Stimulated activated CD8-positive, alpha-beta memory T cell treated with anti-CD3 and anti-CD28 coated beads, Interleukin-2, amount 100 ng/mL, for 1 hour (primary cell): ENCODE measurements at places on chromosomes 11 and 22.

- DNase-seq, result no peak
Measured at GRCh38 chr11:5364214-5364613, 12.9 kb downstream of the OR51B6 start.

DNA sequence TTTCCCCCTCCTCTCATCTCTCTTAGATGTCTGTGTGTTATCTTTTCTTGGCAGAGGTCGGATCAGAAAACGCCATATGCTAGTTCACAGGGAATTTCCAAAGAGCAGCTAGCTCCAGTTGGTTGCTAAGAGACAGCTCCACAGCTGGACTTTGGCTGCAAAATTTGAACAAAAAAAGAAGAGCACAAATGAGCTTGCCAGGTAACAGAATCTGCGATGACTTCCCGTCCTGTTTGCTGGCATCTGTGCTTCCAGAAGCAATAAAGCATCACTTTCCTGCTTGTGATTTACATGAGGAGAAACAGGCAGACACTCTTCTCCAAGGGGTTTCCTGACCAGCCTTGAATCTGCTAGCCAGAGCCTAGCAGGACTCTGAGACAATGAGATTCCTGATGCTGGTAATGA lies 596.0 kb upstream of the B3GAT1 start:
- no peak for DNase-seq

DNA sequence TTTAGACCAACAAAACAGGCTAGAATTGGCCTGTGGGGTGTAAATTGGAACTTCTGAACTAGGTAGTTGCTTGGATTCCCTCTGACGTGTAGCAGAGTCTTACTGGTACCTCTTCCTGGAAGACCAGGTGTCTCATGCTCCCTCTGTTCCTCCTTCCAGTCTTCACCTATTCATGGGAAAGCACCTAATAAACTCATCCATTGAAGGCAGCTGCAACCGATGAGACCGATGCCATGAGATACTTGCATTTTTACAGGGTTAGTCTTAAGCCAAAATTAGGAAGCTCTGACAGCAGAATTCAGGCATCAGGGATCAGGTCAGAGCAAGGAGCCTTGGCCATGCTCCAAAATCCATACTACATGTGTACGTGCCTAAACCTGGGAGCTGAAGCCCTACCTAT lies 13.2 kb upstream of the HEPHL1 start:
- DNase-seq, result no peak

- no peak for DNase-seq
Measured at GRCh38 chr11:134260983-134261382, 7.6 kb downstream of the ACAD8 start.

- no peak for DNase-seq
Measured at GRCh38 chr11:20251496-20251895, 91.2 kb upstream of the DBX1 start.

DNA sequence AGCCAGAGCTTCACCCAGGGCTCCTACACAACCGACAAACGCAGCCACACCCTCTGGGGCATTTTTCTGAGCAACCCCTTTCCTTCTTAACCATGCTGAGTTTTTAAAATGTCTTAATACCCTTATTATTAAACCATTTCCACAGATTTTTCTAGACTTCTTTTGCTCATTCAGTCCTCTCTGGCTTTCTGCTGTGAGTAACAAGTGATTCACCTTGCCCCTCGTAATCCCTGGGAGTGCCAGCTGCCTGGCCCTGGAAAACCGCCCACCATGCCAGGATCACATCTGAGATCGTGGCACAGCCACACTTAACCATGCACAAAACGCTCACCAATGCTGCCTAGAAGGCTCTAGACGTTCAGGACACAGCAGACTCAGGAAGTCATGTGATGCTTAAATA lies 25.4 kb downstream of the YPEL1 start:
- no peak for DNase-seq

DNA sequence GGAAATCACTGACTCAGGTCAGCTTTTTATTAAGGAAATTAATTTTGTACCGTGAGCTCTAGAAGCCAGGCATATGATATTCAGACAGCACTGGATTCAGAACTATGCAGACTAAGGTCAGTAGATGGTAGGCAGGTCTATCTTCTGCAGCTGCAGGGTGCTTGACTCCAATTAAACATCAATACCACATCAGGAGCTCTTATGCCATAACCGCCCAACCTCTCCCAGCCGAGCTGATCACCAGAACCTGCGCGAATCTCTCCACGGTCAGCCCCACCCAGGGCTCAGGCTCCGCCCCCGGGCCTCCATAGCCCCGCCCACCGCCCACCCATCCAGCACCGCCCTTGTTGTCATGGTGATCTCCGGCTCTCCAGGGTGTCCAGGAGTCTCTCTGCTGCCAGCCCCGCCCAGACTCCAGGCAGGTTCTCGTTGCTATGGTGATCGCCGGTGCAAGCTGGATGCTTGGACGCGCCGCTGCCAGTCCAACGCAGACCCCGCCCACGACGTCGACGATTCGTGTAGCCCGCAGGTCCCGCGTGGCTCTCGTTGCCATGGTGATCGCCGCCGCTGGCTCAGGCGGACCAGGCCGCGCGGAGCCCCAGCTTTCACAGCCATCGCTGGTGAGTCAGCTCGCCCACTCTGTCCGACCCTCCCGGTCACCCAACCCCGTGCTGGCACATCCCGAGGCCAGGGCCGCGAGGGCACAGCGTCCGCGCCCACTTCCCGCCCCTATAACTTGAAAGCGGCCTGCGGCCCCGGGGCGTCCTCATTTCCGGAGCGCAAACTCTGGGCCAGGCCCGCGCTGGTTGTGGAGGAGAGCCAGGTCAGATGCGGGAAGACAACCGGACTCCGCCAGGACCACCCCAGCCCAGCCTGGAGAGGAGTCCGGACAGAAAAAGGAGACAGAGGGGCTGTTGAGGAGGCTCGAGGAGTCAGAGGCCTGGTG lies at the start of gene RAB36:
RAB36 (plus strand) TSS at position 546 of the 946 bp plus-strand sequence. CDS start 1,140 bp downstream, outside the sequence.
- DNase-seq, result peak; percentile 78

- DNase-seq, result no peak
Measured at GRCh38 chr22:48198489-48199459, 1436.3 kb downstream of the TBC1D22A start.

DNA sequence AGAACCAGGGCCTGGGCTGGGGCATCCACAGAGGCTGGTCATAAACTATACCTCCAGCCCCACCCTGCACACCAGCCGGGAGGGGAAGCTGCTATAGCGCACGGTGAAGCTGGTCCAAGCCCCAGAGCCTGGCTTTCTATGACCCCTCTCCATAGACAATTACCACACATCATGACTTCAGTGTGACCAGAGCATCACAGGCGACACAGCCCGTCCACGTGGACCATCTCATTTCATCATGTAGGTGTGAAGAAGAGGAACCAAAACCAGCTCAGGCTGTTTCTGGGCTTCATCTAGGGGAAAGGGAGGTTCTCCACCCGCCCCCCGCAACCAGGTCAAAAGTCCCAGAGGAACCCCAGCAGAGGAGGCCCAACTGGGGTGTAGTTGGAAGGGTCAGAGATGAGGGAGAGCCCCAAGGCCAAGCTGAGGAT lies 3.0 kb downstream of the CXCR5 start:
- DNase-seq, result no peak

DNA sequence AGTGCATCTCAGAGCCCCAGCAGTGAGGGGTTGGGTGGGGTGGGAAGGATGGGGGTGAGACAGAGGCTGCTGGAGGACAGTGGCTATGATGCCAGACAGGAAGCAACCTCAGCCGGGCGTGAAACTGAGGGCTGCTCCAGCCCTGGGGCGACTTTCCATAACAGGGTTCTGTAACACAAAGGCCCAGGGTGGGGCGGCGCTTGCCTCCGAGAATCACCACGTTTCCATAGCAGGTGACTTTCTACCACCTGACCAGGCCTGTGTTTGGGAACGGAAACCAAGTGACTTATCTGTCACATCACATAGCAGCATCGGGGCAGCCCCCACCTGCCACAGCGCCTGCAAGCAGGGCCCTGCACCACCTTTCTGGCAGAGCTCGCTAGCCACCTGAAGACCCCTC lies 85.8 kb downstream of the TRMU start:
- DNase-seq, result peak; percentile 7

DNA sequence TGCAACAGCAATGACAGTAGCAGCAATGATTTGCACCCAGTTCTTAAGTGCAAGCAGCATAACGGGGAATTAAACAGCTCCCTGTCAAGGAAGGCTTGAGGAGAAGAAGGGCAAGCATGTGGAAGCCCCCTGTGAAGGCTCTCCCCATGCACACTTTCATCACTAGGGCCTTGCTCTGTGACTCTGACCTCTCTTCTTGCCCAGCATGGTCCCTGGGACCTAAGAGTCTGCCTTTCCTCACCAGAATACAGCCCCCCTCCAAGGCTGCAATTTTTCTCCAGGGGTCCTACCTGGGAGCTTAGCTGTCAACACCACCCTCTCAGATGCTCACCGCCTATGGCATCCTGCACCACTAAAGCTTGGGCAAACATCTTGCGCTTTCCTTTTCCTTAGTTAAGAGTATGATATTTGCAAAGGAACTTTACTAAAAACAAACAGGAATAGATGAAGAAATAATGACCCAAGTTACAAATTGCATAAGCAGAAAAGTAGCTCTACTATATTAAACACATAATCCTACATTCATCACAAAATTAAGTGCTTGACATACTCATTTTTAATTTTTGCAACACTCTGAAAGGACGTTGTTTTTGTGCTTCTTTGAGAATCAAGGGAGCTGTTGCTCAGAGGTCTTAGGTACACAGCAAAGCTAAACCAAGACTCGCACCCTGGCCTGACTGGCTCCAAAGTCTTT lies 187.6 kb downstream of the ADAMTS15 start:
- no peak for DNase-seq

DNA sequence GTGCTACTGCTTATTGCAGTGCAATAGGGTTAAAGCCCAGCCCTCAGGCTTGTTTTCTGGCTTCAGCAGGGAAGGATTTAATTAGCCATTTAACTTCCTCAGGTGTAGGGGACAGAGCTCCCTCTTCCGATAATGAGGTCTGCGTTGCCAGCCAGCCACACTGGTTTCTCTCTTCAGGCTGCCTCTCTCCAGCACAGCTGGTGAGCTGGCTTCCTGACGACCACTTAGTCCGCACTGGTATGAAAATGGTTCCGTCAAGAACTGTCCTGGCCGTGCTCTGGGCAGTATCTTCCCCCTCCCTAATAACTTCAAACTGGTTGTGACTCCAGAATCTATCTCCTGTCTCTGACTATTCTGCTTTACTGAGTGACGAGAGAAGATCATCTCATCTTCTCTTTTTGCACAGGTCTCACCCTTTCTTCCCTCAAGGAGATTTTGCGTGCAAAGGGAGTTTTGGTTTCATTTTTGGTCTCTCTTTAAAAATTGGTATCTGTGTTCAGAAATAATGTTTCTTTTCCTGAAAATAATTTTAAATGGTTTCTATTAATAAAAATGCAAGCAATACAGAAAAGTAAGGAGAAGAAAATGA lies 49.2 kb downstream of the CNTN5 start:
- no peak for DNase-seq

DNA sequence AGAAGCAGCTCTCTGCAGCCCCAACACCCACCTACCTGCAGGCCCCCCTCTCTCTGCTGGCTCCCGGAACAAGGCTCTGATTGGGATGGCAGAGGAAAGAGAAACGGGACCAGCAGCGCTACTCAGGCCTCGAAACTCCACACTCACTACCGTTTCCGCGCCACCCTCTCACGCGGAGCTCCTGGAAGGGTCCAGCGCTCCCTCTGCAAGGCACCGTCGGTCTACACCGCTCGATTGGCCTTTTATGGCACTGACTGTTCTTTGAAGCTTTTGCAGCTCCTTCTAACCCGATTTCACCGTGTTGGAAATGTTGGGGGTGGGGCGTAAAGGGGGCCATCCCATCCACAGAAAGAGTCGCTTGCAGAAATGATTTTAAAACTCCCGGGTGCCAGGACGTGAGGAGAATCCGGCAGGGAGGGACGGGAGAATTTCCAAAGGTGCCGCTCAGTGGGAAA lies 323 bp upstream of the PANX1 start:
- no peak for DNase-seq

DNA sequence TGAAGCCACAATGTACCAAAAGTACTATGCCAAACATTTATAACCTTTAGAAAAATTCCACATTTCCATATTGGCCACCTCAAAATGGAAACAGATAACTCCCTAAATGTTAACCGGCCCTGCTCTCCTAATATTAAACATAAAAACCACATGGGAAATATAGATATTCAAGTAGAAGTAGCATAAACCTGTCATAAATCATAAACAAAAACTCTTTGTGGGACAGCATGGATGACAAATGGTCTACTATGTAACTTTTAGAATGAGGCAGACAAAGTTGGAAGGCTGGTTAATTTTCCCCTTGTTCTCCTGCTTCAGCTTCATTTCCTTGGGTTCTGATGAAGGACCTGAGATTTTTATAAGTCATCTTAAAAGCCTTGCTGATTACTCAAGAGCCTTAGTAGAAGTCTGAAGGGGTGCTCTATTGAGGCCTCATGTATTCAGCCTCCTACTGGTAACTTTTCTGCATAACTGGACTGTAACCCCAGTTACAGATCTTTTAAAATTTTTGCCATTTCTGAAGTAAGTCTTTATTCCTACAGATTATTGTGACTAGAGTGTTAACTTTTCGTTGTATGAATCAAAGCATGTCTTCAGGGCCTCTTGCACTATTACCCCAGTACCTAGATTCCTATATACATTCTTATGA lies 116.4 kb downstream of the STIM1 start:
- no peak for DNase-seq

- no peak for DNase-seq
Measured at GRCh38 chr11:63564056-63564774, 1.0 kb upstream of the PLAAT2 start.

DNA sequence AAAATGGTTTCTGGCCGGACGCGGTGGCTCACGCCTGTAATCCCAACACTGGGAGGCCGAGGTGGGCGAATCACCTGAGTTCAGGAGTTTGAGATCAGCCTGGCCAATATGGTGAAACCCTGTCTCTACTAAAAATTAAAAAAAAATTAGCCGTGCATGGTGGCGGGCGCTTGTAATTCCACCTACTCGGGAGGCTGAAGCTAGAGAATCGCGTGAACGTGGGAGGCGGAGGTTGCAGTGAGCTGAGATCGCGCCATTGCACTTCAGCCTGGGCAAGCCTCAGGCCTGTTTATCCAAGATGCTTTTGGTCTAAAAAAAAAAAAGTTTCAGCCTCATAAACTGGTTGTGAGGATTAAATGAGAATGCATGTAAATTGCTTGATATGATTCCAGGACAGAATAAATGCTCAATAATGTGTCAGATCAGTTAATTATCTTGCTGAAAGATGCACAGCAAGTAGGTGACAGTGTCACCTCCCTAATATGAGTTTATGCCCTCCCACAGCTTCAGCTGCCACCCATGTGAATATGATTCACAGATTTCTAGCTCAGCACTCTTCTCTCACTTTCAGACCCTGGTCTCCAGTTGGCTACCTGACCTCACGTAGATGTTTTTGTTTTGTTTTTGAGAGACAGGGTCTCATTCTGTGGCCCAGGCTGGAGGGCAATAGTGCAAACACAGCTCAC lies 1.1 kb upstream of the ALG8 start:
- no peak for DNase-seq

DNA sequence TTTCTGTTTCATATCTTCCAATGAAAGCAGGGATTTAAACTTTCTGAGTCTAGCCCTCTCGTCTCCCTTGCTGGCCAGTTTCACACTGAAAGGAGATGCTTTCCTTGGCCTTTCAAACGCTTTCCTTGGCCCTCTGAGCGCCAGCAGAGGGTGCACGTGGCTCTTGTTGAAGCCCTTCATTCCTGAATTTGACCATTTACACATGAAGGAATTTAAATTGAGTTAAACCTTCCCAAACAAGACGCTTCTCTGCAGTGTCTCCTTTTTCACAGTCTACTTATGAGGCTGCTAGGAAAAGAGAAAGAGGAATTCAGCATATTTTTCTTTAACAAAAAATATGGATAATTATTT lies 21.6 kb downstream of the NNMT start:
- DNase-seq, result no peak
